DMS153 (cell line): ENCODE measurements at places on chromosomes 3 and 15.
A peak's percentile ranks its signal among the peaks of the same experiment; 100 is the strongest.

DNA sequence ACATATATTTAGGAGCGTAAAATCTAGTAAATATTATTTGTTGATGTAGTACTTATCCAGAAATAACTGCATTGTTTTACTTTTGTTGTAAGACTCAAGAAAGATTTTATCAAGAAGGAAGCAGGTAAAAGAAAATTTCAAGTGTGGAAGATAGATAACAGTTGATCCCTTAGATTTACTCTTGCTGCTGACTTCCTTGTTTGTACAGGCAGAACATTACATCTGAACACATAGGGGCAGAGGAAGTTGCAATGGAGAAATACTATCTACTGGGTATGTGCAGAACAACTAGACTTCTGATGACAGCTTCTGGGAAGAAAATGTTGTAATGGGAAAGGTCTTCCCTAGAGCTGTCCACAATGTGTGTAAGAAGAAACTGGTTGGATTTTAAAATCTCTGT, 350.6 kb downstream of the NLGN1 start:
- no peak for DNase-seq

GRCh38 chr15:31156808-31157207, 55.3 kb upstream of the TRPM1 start:
- no peak for DNase-seq

GRCh38 chr3:95438274-95438673, 1375.4 kb downstream of the NSUN3 start:
- no peak for DNase-seq

DNA sequence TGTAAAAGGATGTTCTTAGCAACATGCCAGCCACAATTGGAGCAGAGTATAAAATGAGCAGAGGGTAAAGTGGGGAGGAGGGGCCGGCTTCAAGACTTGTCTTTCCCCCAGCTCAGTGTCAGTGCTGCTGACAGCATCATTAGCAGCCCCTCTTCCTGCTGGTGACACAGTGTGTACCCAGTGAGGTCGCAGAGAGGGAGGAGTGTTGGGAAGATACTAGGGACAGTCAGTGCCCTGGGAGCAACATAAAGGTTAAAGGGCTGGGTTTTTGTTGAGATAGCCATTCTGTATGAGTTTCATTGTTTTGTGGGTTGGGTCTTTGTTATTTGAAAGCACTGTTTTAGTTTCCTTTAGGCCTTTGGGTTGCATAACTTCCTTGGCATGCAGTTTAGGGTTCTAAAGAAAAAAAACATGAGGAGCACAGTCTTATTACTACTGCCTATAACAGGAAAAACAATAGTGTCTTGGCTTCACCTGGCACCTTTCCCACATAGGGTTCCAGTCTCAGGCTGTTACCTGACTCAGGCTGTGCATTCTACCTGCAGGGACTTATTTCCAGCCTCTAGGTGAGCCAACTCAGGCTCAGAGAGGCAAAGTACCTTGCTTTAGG, 94.1 kb upstream of the SKOR1 start:
- DNase-seq, result no peak

DNA sequence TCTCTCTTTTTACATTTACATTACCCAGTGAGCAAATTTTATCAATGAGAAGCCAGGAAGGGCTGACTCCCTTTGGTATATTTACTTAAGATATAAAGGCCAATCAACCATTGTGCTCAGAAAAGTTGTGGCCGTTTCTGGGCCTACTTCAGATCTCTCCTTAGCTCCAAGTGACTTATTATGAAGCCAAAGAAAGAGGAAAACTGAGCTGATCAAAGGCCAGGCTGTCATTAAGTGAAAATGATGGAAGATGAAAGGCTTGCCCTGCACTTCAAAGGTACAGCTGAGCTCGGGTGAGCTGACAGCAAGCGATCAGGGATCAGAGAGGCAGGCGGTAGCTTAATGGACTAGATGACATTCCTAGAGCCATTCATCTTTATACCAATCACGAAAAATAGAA, 24.8 kb downstream of the VGLL4 start:
- no peak for DNase-seq

- no peak for DNase-seq
Observed at GRCh38 chr3:83320726-83321125, 1559.3 kb upstream of the GBE1 start.

GRCh38 chr3:113079218-113079961, 88.6 kb downstream of the GTPBP8 start:
- DNase-seq, result no peak

DNA sequence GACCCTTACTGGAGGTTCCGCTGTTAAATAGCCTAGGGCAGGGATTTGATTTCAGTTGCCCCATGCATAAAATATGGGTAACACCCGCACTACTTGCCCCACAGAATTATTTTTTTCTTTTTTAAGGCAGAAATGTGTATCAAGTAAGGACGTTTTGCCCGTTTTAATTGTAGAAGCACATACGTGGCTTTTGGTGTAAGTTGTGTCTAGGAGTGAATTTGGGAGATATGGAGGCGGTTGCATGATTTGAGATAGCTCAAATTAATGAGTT, 636 bp upstream of the LRRC58 start:
- no peak for DNase-seq

- DNase-seq, result no peak
Observed at GRCh38 chr3:30475038-30475808, 131.2 kb upstream of the TGFBR2 start.

- peak; percentile 27 for DNase-seq
Observed at GRCh38 chr3:53531749-53532148, 37.3 kb downstream of the CACNA1D start.

DNA sequence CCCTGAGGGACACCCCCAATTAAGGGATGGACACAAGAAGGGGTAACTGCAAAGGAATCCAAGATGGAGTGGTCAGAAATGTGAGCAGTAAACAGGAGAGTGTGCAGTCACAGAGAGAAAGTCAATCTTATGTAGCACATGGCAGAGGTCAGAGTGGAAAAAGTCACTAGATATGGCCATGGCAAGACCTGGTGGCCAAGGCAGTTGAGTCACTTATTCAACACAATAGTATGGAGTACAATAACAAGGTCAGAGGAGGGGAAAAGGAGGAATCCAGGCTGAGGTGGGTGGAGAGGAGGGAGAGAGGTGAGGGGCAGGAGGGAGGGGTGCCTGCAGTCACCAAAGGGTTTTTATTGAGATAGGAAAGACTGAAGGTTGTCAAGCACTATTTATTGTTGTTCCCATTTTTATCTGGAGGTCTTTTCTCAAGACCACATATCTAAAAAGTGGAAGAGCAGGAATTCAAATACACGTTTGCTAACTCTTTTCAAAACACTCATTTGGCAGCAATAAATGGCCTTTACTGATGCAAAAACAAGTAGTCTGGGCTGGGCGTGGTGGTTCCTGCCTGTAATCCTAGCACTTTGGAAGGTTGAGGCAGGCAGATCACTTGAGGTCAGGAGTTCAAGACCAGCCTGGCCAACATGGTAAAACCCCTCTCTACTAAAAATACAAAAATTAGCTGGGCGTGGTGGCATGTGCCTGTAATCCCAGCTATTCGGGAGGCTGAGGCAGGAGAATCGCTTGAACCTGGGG, 53.3 kb upstream of the ARHGEF3 start:
- no peak for DNase-seq

DNA sequence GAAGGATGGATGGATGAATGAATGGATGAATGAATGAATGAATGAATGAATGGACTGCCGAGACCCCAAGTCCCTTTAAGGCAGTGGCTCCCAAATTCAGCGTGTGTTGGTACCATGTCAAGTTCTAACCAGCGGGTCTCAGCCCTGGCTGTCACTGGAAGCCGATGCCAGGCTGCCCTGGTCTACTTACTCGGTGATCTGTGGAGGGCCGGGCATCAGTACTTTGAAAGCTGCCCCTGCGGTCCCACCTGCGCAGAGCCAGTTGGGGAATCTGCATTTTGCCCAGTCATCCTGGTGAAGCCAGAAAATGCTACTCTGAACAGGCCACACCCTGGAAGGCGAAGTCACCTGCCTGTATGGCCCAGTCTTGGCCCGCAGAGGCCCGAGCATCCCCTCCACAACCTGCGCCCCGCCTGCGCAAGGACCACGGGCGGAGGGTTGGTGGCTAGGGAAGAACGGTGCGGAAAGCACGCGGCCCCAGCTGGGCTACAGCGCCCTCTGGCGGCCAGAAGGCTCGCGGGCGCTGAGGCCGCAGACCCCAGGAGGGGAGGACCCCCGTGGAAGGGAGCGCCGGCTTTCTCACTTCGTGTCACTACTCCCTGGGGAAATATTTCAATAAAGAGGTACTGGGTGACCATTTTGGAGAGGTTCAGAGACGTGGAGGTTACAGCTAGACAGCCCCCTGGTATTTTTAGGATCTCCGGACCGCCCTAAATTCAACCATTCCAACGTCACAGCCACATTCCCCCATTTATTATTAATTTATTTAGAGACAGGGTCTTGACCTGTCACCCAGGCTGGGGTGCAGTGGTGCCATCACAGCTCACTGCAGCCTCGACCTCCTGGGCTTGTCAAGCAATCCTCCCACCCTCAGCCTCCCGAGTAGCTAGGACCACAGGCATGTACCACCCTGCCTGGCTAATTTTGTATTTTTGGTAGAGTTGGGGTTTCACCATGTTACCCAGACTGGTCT, 34.9 kb downstream of the PRKCD start:
- no peak for DNase-seq

DNA sequence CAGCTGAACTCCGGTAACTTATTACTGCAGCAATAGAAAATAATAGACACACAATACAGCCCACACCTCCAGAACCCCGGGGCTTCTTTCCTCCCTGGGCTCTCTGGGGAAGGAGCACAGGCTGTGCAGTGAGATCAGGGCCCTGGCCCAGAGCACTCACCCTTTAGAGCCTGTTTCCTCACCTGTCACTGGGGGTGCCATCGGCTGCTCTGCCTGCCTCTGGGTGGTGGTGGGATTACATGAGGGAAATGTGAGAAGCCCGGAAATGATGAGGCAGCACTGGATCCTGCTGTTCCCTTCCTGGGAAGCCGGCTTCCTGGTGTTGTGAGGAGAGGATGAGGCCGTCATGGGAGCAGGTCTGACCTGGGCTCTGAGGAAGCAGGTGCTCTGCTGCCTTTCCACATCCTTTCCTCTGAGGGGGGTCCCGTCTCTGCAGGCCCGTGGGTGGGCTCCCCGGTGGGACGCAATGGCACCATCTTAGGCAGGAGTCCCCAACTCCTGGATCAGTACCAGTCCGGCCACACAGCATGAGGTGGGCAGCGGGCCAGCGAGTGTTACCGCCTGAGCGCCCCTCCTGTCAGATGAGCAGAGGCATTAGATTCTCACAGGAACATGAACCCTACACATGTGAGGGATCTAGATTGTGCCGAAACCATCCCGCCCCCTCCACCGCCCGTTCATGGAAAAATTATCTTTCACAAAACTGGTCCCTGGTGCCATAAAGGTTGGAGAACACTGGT, 220.9 kb upstream of the CTDSPL start:
- no peak for DNase-seq

DNA sequence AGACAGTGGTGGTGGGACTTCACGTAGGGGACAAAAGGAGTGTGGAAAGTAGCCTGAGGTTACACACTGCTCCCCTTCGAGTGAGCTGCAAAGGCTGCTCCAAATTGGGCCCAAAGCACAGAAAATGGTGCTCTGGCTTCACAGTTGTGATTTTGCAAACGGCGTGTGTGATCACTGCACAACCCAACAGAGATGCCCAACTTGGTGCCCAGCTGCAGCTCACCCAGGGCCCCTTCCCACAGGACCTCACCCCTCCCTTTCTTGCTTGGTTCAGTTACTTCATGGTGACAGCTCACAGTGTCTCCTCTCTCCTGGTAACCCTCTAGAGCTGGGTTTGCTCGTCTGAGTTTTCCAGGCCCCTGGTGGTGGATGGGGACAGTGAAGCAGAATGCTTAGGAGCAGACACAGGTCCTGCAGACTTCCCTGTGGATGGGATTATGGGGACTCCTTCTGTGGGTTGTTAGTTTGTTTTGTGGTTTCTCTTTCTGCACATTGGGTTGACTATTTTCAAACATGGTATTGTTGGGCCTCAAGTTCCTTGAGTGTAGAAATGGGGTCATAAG, 98.3 kb downstream of the TOP2B start:
- DNase-seq, result no peak

- DNase-seq, result no peak
Observed at GRCh38 chr15:46854564-46854963, 862.7 kb upstream of the SEMA6D start.

GRCh38 chr15:101173233-101174119, 78.4 kb downstream of the CHSY1 start:
- DNase-seq, result no peak

DNA sequence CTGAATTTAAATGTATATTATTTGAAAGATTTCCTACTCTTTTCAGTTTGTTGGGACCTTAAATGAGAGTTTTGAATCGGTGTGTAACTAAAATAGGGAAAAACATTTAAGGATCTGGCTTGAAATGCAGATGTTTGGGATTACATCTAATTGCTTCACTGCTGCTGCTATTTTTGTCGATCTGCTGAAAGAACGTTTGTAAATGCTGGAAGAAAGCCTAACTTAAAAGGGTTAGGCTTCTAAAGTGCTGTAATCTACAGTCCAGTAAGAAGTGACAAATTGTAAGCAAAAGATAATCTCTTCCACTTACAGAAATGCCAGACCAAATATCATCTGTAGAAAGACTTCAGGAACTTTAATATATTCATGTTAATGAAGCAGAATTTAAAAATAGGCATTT, 691.6 kb downstream of the ZNF385D start:
- DNase-seq, result no peak

DNA sequence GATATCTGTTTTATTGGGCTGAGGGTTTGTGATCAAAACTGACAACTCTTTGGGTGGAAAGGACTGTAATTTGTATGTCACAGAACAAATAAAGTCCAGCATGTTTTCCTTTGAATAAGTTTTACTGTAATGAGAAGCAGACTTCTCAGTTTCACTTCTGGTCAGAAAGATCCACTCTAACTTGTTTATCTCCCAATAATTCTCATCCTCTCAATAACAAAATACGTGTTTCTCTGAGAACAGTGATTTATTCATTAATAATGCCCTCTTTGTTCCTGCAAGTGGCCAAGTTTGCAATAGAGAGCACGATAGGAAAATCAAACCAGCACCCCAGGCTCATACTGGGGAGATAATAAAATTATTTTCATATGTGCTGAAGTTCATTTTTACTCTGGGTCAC, 190.6 kb downstream of the CNTN3 start:
- no peak for DNase-seq

DNA sequence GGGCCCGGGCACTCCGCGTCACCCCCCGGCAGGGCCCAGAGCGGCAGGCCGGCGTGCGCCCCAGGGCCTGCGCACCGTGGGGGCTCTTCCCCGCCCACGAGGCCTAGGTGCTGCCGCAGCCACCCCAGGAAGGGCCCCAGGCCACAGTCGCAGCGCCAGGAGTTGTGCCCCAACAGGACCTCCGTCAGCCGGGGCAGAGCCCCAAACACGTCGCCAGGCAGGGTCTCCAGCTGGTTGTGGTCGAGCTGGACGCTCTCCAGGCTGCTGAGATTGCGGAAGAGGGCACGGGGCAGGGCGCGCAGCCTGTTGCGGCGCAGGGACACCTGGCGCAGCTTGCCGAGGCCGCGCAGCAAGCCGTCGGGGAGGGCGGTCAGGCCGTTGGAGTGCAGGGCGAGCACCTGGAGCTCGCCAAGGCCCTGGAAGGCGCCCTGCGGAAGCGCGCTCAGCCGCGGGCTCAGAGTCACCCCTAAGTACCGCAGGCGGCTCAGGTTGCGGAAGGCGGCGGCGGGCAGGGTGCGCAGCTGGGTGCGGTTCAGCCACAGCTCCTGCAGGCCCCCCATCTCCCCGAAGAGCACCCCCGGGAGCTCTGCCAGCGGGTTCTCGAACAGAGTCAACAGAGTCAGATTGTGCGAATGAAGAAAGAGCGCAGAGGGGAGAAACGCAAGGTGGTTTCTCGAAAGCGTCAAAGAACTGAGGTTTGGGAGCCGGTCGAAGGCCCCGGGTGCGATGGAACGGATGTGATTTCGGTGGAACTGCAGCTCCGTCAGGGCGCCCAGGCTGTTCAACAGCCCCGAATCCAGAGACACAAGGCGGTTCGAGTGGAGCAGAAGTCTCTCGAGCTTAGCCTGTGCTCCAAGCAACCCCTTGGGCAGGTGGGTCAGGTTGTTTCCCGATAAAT, 2.0 kb downstream of the GP5 start:
- peak; percentile 70 for DNase-seq
